Heart left ventricle (tissue), 16 donors: ENCODE measurements at places on chromosomes 1 and 21. TPM values are rescaled to one million over a fixed set of nuclear protein-coding genes. Genes with fewer than 3 reads are reported as not detected.

GRCh38 chr1:186708694-186709097, 28.5 kb upstream of the PTGS2 start:
- DNase-seq = no peak

GRCh38 chr1:116362050-116362449, 11.0 kb upstream of the ATP1A1 start:
- no peak for DNase-seq

CAMK2N1 gene
- polyA plus RNA-seq = 5.7 TPM

MYCL gene
- 0.53 TPM for polyA plus RNA-seq

DNA sequence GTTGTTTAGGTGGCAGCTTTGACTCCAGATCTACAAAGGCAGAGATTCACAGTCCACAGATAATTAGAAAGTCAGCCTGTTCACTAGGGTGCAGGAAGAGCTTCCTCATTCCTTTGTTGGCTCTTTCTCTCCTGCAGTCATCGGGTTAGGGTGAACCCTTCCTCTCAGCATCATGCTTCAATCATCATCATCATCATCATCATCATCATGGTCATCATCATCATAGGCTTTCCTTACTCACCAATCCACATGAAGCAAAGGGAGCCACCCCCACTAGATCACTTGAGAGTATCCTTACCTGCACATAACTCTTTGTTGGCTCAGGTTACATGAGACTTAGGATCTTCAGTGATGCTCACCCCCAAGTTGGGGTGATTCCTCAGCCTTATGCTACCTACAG, 19.0 kb downstream of the MPZ start:
- DNase-seq = no peak

DNA sequence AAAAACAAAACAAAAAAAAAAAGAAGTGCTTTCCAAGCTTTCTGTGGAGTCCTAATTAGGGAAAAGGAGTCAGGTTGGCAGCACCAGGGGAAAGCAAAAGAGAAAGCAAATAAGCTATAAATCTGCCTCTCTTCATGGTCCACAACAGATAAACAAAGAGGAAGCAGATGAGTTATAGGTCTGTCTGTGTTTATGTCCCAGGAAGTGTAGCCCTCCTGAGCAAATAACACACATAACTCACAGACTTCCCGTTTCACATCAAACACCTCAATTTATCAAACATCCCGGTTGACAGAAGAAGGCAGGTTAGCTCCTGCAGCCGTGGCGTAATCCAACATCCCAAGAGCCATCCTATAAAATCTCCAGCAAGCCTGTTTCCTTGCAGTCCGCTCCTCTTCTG, 5.6 kb upstream of the SLC2A5 start:
- DNase-seq = no peak

- no peak for DNase-seq
Observed at GRCh38 chr1:25786887-25787759, 12.9 kb upstream of the SELENON start.

PRKAA2 gene
- 24.8 TPM for polyA plus RNA-seq

- no peak for DNase-seq
Observed at GRCh38 chr1:201381130-201381529, 3.6 kb upstream of the TNNT2 start.

DNA sequence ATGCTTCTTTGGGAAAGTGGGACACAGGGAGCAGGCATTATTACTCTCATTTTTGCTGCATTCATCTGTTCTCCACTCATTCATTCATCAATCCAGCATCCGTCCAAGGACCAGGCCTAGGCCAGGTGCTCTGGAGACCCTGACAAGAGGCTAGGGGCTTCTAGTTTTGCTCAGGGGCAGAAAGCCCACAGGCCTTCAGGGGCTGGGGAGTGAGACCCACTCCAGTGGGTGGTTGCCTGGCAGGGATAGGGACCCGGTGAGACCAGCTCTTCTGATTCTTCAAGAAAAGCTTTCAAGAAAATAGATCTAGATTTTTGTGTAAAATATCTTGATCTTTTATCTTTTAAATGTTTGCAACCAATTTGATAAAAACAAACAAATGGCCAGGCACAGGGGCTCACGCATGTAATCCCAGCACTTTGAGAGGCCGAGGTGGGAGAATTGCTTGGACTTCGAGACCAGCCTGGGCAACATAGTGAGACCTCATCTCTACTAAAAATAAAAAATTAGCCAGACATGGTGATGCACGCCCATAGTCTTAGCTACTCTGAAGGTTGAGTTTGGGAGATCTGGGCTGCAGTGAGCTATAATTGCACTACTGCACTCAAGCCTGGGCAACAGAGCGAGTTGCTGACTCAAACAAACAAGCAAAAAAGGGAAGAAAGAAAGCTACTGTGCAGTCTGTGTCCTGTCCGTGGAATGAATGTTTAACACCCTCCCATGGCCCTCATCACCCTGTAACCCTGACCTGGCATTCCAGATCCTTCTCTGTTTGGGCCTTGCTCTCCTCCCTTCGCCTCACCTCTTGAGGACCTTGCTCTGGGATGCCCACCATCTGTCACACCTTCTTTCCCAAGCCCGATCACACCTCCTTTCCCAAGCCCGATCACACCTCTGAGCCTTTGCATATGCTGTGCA, 17.3 kb upstream of the LRP8 start:
- DNase-seq = peak; percentile 4

DNA sequence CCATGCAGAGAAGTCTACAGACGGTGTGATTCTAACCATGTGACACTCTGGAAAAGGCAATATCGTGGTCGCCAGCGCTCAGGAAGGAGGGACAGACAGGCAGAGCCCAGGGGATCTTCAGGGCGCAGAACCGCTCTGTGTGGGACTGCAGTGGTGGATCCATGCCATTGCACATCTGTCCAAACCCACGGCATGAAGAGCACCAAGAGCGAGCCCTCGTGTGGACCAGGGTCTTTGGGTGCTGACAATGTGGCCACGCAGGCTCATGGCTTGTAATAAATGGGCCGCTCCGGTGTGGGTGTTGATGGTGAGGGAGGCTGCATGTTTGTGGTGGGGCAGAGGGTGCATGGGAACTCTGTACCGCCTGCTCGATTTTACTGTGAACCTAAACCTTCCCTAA, 25.3 kb upstream of the POFUT2 start:
- DNase-seq = peak; percentile 9
